ENCODE measurements at places on chromosomes 4 and X.

GRCh38 chrX:1306909-1307625 is 29.5 kb upstream of the IL3RA start:
- DNase-seq: no peak

DNA sequence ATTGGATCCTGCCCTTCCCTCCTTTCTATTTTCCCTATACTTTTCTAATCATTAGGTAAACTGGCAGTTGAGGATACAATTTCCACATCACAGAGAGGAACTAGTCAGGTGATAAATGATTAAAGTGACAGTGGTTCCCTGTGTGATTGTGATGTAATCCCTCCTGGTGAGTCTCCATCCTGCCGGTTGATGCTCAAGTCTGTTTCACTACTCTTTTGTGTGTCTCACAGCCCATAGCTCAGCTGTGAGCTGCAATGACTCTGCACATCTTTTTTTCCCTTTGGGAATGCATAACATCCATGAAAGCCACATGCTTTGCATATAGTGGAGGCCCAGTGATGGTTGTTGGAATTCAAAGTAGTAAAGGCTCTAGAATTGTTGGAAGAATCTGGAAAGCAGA is 60.4 kb downstream of the CCNI start:
- DNase-seq: no peak

GRCh38 chr4:158094413-158095134 is 78.3 kb downstream of the GASK1B start:
- no peak for DNase-seq

DNA sequence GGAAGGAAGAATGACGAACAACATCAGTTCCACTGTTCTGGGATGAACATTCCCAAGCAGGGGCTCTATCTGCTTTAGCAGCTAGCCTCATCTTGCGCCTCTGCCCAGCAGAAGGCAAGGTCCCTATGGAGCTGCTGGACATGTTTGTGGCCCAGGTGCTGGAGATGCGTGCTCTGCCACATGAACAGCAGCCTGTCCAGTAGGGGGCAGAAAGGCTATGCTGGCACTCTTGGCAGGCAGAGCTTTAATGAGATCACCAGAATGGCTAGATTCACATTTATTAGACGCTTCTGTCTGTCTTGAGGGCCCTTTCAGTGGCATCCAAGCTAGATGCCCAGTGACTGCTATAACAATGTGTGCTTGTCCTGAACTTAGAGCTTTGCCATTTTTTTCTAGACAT is 1826.0 kb downstream of the STIM2 start:
- DNase-seq: no peak

DNA sequence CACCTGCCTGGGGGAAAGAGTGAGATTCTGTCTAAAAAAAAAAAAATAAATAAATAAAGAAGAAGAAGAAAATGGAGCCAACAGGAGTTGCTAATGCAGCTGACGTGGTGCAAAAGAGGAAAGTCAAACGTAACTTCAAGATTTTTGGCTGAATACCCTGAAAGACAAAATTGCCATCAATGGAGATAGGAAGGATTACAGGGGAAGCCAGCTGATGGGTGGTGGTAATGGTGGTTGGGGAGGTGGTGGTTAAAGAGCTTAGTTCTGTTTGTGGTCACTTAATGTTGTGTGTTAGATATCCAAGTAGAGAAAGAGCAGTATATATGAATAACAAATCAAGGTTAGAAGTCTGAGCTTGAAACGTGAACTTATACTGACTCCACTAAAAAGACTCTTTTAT is 225.4 kb downstream of the ARHGAP24 start:
- no peak for DNase-seq

DNA sequence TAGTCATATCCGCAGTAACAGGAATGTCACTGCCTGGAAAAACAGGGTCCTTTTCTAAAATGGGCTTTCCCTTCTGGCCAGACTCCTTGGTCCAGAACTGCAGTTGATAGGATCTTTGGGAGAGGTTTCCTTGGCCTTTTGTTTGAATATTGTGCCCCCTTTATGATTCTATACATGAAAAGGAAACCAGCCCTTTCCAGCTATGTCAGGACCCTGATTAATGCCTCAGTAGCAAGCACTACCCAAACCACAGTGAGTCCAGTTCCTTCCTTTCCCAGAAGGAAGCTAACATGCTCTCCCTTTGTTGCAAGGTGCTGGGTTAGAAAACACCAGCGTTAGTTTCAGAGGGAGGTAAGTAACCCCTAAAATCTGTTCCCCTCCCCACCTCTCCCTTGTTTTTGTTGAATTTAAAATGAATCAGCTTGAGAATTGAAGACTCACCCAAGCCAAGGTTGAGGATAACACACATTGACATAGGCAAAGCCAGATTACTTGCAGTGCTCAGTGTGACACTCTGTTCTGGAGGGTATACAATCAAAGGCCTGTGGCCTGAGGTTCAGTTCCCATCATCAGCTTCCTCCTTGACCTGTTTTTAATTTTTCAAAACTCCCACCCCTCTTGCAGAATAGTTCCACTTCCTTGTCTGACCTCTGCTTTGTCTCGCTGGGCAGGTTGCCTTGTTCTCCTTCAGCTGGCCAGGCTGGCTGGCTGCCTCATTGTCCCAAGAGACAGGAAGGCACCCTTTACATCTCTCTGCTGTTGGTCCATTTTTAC is 87.6 kb upstream of the PLAC1 start:
- no peak for DNase-seq

- DNase-seq: no peak
These were observed 61.6 kb upstream of the SPP1 start for GRCh38 chr4:87913896-87914295.

DNA sequence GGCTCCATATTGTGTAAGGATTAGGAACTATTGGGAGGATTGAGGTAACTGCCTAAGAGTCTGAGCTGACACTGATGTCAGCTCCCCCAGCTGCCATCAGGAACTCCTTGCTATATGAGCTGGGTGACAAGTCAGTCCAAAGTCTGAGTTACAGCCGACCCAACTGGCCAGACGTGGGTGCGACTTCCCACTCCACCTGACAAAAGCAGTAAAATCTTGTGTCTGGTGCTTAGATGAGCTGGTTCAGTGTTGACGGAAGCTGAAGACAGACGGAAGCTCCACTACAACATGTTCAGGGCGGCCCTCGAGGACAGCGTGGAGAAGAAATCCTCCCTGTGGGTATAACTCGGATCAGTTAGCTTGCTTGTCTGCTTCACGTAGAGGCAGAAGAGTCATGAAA is 22.8 kb upstream of the NAT8L start:
- DNase-seq: no peak

- no peak for DNase-seq
These were observed 748 bp downstream of the CFP start for GRCh38 chrX:47628982-47629381.

- DNase-seq: no peak
These were observed 75.0 kb downstream of the ZFYVE28 start for GRCh38 chr4:2343476-2343875.

DNA sequence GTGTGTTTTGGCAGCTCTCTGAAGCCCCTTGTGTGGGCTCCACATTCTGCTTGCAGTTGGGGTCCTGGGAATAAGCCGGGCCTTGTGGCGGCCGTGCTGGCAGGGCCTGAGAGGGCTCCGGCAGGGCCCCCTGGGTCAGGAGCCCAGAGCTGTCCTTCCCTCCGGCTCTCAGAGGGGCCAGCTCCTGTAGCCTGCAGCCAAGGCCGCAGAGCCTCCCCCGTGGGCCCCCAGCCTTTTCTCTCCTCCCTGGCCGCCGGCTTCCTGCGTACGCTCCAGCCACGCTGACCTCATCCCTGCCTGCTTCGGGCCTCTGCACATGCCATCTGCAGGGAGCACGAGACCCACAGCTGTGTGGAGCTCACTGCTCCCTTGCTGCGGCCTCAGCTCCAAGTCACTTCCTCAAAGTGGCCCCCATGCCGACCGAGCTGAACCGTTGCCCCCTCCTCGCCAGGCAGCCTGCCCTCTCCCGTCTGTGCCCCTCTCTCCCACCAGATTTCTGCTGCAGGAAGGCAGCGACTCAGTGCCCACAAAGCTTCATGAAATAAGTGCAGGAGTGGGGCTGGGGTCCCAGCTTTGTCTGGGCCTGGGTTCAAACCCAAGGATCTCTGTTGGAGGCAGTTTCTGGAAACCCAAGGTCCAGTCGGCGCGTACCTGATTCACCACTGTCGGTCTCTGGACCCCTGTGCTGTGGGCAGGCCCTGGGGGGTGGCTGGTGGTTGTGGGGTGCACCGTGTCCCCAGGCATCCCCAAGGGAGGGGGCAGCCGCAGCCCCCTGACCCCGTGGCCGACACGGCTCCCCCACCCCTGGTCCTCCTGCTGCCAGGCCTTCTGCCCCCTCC is 57.1 kb upstream of the NKX1-1 start:
- DNase-seq: no peak

DNA sequence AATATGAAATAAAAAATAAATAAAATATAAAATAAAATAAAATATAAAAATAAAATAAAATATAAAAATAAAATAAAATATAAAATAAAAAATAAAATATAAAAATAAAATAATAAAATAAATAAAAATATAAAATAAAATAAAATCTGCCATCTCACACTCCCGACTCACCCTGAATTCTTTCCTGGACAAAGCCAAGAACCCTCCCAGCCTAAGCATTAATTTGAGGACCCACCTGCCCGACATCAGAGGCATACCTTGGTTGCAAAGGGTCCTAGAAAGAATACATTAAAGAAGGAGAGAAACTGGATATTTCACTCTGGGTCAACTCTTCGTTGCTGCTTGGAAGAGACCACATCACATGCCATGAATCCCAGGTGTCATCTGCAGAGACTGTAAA is 138.3 kb downstream of the CRLF2 start:
- no peak for DNase-seq

GRCh38 chr4:6445403-6446129 is 26.8 kb downstream of the PPP2R2C start:
- DNase-seq: no peak

- DNase-seq: no peak
These were observed 10.9 kb downstream of the MFAP3L start for GRCh38 chr4:170015285-170015684.

DNA sequence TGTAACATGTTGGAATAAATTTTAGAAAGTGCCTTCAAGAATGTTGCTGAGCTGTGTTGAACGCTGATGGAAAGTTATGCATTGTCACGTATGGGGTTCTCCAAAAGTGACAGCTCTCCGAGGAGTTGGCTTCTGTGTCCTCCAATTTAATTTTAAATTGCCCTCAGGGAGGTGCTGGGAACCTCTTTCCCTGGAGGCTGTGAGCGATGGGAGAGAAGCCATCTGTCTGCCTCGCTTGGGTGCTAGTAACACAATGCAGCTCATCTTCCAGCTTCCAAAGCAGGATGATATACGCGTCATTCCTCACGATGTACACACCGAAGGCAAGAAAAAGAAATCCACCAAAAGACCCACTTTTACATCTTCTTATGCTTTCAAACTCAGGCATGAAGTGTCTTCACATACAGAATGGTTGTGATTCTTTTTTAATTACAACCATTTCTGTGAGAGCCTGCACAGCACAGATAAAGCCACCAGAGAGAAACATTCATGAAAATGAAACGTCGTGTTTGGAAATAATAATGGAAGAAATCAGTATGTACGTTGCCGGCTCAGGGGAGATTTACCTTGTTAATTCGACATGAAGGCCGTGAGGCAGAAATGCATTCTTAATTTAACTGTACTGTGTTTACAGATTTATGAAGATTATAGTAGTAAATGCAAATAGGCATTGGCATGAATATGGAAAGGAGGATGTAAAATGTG is 218.9 kb downstream of the ASMT start:
- no peak for DNase-seq

- DNase-seq: no peak
These were observed 122.5 kb downstream of the NFKB1 start for GRCh38 chr4:102623622-102624021.

DNA sequence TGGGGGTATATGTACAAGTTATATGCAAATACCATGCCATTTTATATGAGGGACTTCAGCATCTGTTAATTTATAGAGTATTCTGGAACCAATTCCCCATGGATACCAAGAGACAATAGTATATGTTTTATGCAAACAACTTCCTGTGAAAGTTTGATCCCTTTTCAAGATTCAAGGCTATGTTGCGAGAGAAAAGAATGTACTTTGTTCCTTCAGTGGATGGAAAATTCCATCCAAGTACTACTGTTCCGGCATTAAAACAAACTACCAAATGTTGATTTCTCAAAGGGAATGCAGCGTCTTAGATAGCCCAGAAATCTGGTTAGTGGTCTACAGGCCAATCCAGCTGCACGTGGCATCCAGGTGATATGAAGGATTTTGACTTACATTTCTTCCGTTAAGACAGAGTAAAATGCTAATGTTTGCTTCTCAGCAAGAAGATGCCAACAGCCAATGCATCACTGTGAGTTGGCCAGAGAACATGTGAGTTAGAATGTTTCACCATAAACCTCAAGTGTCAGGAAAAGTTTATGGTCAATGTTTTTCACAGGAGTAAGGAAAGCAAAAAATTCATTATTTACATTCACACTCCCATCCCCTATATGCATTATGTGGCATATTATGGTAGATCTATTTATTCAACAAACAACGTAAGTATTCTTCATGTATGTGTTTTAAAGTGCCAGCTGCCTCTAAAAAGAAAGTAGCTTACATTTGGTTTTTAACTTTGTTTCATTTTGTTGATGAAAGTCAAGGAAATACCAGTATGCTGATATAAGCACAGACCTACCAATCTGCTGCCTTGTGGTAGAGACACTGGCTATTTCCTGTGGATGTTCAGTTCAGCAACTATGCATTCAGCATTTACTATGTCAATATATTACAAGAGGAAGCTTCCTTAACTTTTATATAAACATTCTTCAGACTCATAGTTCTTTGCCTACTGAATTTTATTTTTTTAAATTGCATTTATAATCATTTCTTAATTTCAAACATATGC is 44.4 kb downstream of the METTL14 start:
- DNase-seq: no peak

GRCh38 chrX:71102292-71102691 is 4.2 kb downstream of the CXorf65 start:
- DNase-seq: no peak

DNA sequence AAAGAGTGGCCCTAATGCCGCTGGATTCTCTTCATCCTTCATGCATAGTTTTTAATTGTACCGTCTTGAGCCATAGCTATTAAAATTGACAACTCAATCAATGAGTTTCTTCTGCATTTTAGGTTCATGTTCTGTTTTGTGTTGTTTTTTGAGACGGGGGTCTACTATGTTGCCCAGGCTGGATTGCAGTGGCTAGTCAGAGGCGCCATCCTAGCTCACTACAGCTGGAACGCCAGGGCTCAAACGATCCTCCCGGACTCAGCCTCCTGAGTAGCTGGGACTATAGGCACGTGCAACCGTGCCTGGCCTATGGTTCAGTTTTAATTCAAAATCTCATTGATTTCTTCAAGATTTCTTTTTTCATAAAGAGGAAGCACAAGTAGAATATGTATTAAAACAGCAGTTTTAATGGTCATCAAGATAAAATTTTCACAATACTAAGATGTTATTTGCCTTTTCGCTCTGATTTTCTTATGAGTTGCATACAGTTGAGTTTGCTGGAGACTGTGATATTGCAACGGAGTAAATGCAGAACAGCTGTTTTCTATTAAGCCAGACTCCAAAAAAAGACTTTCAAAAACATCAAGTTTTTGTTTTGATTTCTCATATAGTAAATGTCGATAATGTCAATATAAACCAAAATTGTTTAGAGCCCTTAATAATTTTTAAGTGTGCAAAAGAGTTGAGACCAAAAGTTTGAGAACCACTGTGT is 1.1 kb upstream of the STX18 start:
- DNase-seq: no peak

- no peak for DNase-seq
These were observed 241.8 kb downstream of the FBXO8 start for GRCh38 chr4:174041555-174042105.
